ENCODE measurements at places on chromosomes 3 and 15.

- DNase-seq = no peak
Measured at GRCh38 chr3:188797045-188797444, 374.7 kb upstream of the TPRG1 start.

GRCh38 chr3:10459954-10460754, 45.2 kb downstream of the ATP2B2 start:
- peak; percentile 96 for DNase-seq

DNA sequence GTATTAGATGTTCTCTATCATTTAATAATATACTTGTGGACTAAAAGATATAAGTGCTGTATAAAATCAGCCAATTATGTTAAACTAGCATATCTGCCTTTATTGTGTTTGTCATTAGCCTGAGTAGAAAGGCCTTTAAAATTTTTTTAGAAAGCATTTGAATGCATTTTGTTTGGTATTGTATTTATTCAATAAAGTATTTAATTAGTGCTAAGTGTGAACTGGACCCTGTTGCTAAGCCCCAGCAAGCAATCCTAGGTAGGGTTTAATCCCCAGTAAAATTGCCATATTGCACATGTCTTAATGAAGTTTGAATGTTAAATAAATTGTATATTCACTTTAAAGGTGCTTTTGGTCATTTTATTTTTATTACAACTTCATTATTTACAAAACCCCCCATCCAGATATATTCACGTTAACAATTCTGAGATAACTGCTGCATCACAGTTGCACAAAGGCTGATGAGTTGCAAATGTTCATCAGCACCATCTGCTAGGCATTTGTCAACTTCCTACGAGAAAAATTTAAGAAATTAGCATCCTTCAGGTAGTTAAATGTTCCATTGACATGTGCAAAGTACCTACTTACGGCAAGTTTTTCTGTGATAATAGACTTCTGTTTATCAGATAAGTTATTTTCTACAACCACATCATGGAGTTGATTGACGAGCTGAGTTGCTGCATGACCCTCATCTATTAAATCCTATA, 6.3 kb downstream of the EIF4A2 start:
- DNase-seq = no peak

GRCh38 chr3:131541288-131541687, 38.5 kb upstream of the MRPL3 start:
- no peak for DNase-seq

- DNase-seq = no peak
Measured at GRCh38 chr3:141147657-141148056, 84.0 kb upstream of the PXYLP1 start.

GRCh38 chr3:141308588-141309218, 59.6 kb upstream of the ZBTB38 start:
- DNase-seq = peak; percentile 89

DNA sequence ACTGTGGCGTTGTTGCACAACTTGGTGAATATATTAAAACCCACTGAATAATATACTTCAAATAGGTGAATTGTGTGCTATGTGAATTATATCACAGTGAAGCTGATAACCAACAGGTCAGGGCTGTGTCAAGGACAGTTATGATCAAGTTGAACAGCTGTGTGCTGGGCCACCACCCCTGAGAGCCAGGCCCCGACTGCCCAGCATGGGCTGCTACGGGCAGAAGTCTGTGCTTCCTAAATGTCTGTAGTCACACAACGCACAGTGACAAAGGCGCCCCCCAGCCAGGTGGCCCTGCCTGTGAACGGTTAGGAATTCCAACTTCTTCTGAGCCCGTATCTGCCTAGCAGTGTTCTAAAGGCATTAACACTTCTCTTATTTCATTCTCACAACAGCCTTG, 32.8 kb downstream of the TKT start:
- no peak for DNase-seq

- DNase-seq = no peak
Measured at GRCh38 chr3:8658306-8659212, 14.0 kb upstream of the SSUH2 start.

GRCh38 chr3:42850263-42850662, 25.4 kb downstream of the CYP8B1 start:
- DNase-seq = no peak

GRCh38 chr15:26087395-26087794, 224.3 kb upstream of the ATP10A start:
- no peak for DNase-seq

DNA sequence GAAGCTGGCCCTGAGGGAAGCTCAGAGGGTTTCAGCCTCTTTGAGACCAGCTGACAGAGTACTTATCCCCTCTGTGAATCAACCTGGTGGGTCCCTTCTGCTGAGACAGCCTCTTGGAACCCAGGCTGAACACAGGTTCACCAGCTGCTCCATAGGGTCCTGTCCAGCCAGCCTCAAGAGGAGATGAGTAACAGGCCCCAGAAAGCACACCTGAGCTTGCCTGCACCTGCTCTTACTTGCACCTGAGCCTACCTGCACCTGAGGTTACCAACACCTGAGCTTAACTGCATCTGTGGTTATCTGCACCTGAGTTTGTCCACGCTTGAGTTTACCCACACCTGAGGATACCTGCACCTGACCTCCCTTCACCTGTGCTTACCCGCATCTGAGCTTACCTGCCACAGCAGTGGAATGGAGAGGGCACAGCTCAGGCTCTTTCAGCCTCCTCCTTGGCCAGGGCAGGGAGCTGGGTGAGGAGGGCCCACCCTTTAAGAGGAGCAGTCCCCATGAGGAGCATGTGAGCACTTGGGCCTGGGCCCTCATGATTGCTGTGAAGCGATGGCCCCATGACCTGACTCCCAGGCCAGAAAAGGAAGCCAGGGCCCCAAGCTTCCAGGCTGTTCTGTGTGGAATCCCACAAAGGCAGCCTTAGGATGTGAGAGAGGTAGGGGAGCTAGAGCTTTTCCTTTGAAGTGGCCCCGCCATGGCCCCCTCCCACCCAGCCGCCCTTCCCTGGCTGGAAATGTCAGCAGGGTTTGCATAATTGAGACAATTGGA, at the start of gene TRPM1:
Gene TRPM1 (minus strand): TSS at position 464 of the 777 bp plus-strand sequence. CDS start 20,370 bp downstream, outside the sequence.
- DNase-seq = no peak

DNA sequence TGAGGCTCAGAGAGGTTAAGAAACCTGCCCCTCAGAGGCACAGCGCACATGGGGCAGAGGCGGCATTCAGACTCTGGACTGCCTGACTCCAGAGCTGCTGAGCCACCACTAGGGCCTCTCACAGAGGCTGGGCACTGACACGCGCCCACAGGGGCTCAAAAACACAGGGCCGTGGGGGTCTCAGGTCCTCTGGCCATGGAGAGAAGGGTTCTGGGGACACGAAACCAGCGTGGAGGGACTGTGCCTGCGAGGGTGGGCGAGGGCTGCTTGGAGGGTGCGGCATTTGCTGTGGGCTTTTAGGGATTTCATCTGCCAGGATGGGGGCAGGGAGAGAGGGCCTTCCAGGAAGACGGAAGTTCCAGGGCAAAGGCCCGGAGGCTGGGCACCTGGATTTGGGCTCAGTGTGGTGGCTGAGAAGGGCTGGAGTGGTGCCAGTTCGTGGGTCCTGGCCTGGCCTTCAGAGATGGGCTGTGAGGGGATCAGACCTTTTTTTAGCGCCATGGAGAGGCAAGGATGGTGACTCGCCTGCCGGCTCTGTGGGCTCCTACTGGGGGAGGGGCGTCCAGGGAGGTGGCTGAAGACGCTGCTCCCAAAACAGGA, 69.6 kb downstream of the EFCAB12 start:
- DNase-seq = no peak

DNA sequence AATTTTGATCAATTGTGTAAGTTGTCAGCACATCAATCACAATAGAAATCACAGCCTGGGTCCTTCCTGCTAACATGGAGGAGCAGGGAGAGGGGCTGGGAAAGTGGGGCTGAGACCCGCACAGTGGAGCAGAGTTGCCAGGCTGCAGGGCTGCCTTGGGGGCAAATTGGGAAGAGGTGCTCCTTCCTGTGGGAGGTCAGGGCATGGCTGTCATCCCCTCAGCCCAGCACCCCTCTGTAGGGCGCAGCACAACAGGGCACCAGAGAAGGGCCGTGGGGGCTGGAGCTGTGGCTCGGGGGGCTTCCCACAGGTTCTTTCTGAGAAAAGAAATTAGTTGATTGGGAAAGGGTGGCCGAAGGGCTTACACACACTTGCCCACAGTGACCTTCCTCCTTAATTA, 126.3 kb downstream of the NSMCE3 start:
- DNase-seq = no peak

GRCh38 chr3:66200786-66201185, 20.0 kb upstream of the SLC25A26 start:
- no peak for DNase-seq

- no peak for DNase-seq
Measured at GRCh38 chr3:161401389-161401788, 30.1 kb upstream of the SPTSSB start.

GRCh38 chr15:37929238-37929637, 5.2 kb upstream of the TMCO5A start:
- no peak for DNase-seq

GRCh38 chr15:35753486-35753885, 207.5 kb upstream of the DPH6 start:
- DNase-seq = no peak

GRCh38 chr15:64247906-64248541, 85.2 kb upstream of the PPIB start:
- DNase-seq = peak; percentile 53

DNA sequence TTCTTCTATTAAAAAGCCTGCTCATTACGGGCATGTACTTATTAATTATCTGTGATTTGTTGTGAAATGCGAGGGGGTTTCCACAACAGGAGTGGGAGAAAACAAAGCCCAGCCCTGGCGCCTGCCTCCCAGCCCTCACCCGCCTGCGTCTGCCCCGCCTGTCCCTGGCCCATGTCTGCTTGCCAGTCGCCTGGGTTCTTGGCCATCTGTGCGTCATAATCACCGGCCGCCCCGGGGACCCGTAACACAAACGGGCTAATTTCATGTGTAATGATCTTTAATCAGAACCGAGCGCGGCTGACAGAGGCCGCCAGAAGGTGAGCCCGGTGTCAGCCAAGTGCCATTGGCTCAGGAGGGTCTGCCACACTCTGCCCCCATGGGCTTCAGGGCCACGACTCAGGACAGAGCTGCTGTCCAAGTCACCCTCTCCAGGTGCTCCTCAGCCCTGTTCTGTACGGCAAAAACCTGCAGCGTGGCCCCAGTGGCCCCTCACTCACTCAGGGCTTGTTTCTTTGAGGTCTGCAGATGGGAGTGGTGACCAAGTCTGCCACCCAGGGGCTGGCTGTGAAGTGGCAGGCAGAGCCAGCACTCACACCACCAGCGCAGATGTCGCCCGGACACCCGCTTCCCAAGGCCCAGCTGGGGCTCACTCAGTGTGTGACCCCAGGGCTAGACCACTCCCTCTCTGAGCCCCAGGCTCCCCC, 28.8 kb upstream of the TMEM115 start:
- peak; percentile 67 for DNase-seq

GRCh38 chr3:95926904-95927501, 887.4 kb upstream of the EPHA6 start:
- DNase-seq = peak; percentile 96

- DNase-seq = no peak
Measured at GRCh38 chr3:171028779-171029232, 2.3 kb upstream of the SLC2A2 start.

Measured in H9 (cell line).